ENCODE measurements at places on chromosomes 7 and 10. TPM values are rescaled to one million over a fixed set of nuclear protein-coding genes. Genes with fewer than 3 reads are reported as not detected.

- no peaks in the 10 kb centered on the region for H3K36me3 ChIP-seq
- no peaks in the 10 kb centered on the region for H3K27me3 ChIP-seq
- no peak overlapping the region for H3K27ac ChIP-seq
- peaks cover 2% of the 10 kb centered on the region for H3K4me1 ChIP-seq
- no peak overlapping the region for H3K4me3 ChIP-seq
- no peak for DNase-seq
Measured at GRCh38 chr7:105365541-105366534, 22.9 kb downstream of the SRPK2 start.

DNA sequence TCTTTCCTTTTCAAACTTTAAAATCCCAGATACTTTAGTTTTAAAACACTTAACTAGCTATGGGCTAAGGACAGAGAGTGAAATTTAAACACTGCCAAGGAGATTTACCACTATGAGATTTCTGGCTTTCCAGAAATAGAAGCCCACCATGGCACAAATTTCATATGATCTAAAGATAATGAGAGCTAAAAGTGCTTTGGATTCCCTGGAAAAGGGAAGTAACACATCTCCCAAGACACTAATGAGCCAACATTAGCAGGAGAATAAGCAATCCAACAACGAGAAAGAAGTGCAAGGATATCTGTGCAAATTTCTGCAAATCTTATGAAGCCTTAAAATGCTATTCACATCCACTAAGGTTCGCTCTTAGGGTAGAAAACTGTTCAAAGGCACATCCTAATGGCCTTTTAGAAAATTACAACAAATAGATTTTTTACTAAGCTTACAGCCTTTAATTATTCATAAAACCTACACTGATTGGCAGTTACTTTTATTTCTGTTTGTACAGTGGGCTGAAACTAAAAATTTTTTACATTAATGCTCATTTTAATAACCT is 100.3 kb downstream of the RAPGEF5 start:
- H3K27me3 ChIP-seq: no peaks in the 10 kb centered on the region
- no peak overlapping the region for H3K27ac ChIP-seq
- H3K36me3 ChIP-seq: no peaks in the 10 kb centered on the region
- no peaks in the 10 kb centered on the region for H3K4me1 ChIP-seq
- no peak for DNase-seq

Gene STAG3
- total RNA-seq: 5.6 TPM

Gene HTR5A
- not detected for total RNA-seq

Gene CHCHD1
- 5.2 TPM for total RNA-seq

DNA sequence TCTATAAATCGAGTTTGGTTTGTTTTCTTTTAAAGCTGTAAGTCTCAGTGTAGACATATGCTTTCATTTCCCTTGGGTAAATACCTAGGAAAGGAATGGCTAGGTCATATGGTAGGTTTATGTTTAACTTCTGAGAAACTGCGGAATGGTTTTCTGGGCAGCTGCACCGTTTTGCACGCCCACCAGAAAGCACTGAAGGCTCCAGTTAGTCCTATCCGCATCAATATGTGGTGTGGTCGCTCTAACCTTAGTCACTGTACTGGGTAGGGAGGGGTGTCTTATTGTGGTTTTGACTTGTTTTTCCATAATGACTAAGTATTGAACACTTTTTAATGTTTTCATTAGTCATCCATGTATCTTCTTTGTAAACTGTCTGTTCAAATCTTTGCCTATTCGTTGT is 279.5 kb upstream of the AKR1E2 start:
- no peak for DNase-seq
- no peaks in the 10 kb centered on the region for H3K36me3 ChIP-seq
- H3K27ac ChIP-seq: no peak overlapping the region
- H3K27me3 ChIP-seq: no peaks in the 10 kb centered on the region
- no peak overlapping the region for H3K4me3 ChIP-seq
